ENCODE measurements at places on chromosomes 5 and 9.

- DNase-seq, result no peak
These were observed 68.2 kb upstream of the SPTLC1 start for GRCh38 chr9:92183449-92183848.

- DNase-seq, result no peak
These were observed 4.9 kb downstream of the NEK6 start for GRCh38 chr9:124262649-124262972.

GRCh38 chr9:120294003-120294402 lies 286.0 kb downstream of the CDK5RAP2 start:
- no peak for DNase-seq

DNA sequence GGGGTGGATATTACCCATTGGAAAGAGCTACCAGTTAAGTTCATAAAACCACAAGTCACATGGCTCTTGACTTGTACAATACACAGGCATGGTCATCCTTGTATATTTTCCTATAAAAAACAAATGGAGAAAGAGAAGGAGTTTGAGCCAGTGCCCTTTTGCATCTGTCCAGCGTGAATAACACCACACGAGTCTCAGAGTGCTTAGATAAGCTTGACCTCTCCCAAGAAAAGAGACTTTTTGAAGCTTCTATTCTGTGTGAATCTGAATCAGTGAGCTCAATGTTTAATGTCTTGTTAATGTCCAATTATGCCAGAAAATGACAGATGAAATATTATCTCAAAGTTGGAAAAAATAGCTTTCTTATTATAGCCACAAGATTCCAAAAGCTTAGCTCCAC lies 30.9 kb upstream of the LPAR1 start:
- no peak for DNase-seq

DNA sequence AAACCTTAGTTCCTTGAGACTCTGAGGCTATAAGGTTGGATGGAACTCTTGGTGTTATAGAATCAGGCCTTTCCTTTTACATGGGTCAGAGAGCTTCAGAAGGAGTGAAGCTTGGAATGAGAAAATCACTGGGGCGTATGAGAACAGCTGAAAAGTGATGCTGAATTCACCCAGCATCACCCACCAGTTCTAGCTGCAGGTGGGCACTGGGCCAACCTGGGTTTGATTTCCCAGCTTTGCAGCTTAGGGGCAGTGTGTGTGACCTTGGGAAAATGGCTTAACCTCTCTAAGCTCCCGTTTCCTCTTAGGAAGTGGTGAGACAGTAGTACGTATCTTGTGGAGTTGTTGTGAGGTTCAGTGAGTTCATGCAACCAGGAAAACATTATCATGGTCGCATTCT lies 10.7 kb downstream of the PCDH12 start:
- no peak for DNase-seq

GRCh38 chr9:105954517-105954916 lies 260.2 kb downstream of the TMEM38B start:
- no peak for DNase-seq

DNA sequence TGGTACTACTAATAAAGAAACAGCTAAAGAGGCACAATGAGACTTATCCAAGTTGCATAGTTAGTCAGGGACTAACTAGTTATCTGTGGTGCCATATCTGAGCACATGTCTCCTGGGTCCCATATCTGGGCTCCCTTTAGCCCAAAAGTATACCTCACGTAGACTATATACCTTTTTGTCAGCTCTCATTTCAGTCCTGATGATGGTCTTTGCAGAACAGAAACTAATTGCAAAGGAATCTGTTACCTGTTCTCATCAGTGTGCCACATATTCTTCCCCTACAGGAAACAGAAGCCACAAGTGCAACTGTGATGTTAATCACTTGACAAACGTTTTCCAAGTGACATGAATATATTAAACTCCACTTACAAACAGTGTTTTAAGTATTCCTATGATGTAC lies 395.2 kb downstream of the KIAA0825 start:
- DNase-seq, result no peak
